ENCODE measurements at places on chromosomes 4 and X.

- no peak for DNase-seq
Observed at GRCh38 chr4:73870768-73871167, 1.6 kb downstream of the CXCL1 start.

GRCh38 chr4:114527637-114528036, 71.0 kb upstream of the UGT8 start:
- no peak for DNase-seq

DNA sequence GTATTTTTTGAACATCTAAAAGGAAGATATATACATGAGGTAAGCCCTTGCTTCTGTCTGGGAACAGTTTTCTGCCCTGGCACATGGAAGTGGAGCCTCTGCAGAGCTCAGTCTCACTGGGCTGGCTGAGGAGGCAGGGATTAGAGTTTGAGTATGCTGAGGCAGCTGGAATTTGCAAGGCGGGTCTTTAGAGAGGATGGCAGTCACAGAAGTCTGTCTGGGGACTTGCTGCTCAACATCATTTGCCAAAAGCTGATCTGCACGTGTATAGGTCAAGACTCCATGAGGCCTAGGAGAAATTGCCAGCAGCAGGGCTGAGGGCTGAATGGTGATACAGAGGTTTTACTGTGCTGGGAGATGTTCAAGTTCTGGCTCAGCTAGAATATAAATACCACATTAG, 163.6 kb upstream of the ANK2 start:
- DNase-seq = no peak

DNA sequence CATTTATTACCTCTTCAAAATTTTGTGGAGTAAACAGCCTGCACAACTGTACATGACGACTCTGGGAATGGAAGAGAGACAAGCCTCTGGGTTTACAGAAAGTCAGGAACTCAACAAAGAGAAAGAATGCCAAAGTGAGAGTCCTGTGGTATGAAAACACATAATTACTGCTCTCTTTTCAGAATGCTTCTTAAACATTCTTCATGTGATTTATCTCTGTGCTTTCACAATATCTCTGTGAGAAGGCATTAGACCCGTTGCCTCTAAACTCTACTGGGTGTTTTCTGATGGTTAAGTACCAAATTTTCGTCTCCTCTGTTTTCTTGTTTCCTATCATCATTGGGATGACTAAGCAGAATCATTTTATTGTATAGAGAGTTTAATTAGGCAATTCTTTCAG, 966.6 kb upstream of the SLIT2 start:
- no peak for DNase-seq

DNA sequence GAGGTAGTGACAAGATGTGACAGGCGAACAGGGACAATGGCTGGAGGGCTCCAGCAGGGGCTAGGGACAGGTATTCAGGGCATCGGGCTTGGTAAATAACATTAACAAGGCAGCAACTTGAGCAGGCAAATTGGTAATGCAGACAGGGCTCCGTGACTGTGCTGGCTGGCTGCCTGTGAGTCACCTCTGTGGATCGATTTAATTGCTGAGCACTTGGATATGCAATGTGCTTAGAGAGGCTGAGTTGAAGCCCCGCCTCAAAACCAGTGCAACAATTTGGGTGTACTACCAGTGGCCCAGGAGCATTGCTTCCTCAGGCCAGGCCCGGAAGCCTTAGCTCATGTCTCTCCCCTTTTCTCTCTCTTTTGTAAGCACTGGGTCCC, 19.5 kb downstream of the CNGA2 start:
- DNase-seq = no peak

- no peak for DNase-seq
Observed at GRCh38 chrX:123909523-123909922, 49.7 kb downstream of the XIAP start.

DNA sequence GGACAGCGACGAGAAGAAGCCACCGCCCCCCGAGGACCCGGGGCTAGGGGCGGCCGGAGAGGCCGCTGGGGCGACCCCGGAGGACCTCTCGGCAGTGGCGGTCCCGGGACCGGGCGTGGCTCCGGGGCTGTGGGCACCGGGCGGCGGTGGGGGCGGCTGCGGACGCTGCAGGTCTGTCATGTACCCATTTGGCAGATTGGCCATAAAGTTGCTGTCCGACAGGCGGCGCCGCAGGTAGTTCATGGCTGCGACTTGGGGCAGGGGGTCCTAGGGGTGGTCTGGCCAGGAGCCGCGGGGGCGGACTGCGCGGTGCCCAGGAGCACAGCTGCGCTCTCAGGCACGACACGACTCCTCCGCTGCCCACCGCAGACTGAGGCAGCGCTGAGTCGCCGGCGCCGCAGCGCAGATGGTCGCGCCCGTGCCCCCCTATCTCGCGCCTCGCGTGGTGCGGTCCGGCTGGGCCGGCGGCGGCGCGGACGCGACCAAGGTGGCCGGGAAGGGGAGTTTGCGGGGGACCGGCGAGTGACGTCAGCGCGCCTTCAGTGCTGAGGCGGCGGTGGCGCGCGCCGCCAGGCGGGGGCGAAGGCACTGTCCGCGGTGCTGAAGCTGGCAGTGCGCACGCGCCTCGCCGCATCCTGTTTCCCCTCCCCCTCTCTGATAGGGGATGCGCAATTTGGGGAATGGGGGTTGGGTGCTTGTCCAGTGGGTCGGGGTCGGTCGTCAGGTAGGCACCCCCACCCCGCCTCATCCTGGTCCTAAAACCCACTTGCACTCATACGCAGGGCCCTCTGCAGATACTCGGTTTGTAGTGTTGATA, at the start of gene SYN1:
SYN1 (minus strand) TSS at position 372 of the 817 bp plus-strand sequence; CDS start at position 243, 129 bp downstream.
- peak; percentile 51 for DNase-seq

- no peak for DNase-seq
Observed at GRCh38 chrX:153632595-153632946, 14.4 kb upstream of the DUSP9 start.

- no peak for DNase-seq
Observed at GRCh38 chr4:20395160-20395773, 143.6 kb downstream of the SLIT2 start.

DNA sequence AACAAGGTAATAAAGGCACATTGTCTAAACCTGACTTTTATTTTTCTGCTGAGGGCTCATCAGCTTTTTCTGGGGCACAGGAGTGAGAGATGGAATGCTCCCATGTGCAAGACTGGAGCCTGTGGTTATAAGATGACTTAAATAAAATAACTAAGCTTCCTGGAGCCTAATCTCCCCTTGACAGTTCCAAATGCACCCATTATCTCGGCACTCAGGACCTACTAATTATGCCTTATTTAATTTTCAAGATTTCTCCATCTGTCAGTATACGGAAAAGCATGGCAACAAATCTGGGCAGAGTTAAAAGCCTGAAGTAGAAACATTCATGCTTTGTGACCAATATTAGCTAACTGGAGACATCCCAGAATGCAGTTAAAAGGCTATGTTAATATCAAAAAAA, 416.7 kb upstream of the TEX13C start:
- DNase-seq = no peak

DNA sequence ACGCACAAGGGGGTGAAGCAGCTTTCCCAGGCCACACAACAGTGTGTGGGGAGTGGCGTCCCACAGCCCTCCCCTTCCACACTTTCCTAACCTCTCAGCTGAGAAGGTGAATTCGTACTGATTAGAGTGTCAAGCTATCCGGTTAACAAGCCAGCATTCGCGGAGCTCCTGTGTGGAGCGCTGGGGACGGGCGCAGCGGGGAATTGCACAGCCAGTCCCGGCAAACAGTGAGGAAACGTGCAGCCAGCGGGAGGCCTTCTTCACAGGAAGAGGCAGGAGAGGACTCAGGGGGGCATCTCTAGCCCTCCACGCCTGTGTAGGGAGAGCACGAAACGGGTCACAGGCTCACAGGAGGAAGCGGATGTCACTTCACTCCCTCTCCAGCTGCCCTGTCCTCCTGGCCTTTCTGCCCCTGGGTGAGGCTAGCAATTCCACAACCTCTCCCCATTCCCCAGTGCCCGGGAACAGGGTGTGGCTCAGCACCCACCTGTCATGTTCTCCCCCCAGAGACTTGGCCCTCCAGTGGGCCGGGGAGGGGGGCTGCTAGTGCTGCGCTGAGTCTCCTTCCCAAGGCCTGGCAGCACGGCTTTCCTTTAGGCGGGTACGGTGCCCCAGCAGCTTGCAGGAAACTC, 117.3 kb downstream of the CPZ start:
- no peak for DNase-seq

GRCh38 chrX:22666441-22666840, 333.3 kb upstream of the DDX53 start:
- DNase-seq = no peak
